ENCODE measurements at places on chromosomes 12 and 14. TPM values are rescaled to one million over a fixed set of nuclear protein-coding genes. Genes with fewer than 3 reads are reported as not detected.

The DICER1 gene
- polyA plus RNA-seq: 43.3 TPM

The RPGRIP1 gene
- 0.82 TPM for polyA plus RNA-seq

The SCFD1 gene
- polyA plus RNA-seq: 58.3 TPM

The CELA1 gene
- not detected for polyA plus RNA-seq

The PROX2 gene
- 0.85 TPM for polyA plus RNA-seq

The KRT82 gene
- not detected for polyA plus RNA-seq

The TCL1B gene
- polyA plus RNA-seq: 0.11 TPM

The CERS5 gene
- 48.7 TPM for polyA plus RNA-seq

The STXBP6 gene
- polyA plus RNA-seq: 15.4 TPM

The FGF6 gene
- 58.5 TPM for polyA plus RNA-seq

The IL22 gene
- not detected for polyA plus RNA-seq

The DCAF4 gene
- 17.6 TPM for polyA plus RNA-seq

The HCAR3 gene
- polyA plus RNA-seq: not detected

The LRRC74A gene
- polyA plus RNA-seq: 0.18 TPM

The JDP2 gene
- 45.3 TPM for polyA plus RNA-seq

The DDX54 gene
- polyA plus RNA-seq: 64.8 TPM

The EGLN3 gene
- polyA plus RNA-seq: 57.9 TPM

The GLIPR1L2 gene
- polyA plus RNA-seq: 1.8 TPM

The INHBC gene
- 0.25 TPM for polyA plus RNA-seq

The AQP2 gene
- not detected for polyA plus RNA-seq

The CLEC1B gene
- polyA plus RNA-seq: 0.19 TPM

The CLEC4C gene
- polyA plus RNA-seq: 0.23 TPM
